ENCODE measurements at places on chromosomes 2 and 18.

- no peak for DNase-seq
Measured at GRCh38 chr18:75377258-75377657, 50.2 kb downstream of the SMIM21 start.

DNA sequence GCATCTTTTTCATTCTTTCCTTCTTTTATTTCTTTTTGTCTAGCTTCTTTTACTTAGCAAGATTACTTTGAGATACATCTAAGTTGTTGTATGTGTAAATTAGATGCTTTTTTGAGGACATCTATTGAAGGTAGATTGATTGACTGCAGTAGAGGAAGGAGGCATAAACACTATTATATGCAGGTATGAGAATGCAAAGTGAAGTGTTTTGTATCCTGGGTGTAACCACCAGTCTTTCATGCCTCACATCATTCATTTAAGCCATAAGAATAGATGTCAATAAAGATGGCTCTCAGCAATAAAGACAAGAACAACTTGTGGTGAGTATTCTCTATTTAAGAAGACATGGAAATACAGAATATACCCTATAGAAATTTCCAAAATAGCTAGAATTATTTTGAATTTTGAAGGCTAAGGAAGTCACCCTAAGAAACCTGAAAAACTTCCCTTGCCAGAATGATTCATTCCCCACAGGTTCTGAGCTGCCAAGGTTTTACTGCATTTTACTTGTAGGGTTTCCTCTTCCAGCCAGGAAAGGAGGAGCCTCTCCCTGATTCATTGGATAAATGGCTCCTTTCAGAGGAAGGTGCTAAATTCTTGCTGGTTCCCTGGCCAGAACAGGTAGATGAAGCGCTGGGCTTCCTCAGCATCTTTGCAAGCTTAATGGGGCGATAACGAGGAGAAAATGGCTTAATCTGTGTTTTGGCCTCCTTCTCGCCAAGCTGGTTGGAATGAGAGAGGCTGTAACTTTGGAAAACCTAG is 279.8 kb upstream of the SLC14A2 start:
- peak; percentile 14 for DNase-seq

DNA sequence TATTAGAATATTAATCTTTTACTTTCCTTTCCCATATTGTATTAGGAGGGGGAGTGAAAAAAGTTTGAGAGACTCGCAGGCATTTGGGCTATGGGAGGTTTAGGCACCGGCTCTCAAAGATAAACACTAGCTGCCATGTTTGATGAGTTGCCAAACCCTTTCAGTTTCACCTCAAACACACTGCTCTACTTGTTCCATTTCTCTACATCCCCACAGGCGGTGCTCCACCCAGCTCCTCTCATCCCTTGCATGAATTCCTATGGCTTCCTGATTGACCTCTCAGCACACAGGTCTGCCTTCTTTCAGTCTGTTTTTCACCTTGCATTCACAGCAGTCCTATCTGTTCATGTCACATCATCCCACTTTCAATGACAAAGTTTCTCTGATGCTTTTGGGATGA is 65.7 kb downstream of the MEP1B start:
- DNase-seq = no peak

DNA sequence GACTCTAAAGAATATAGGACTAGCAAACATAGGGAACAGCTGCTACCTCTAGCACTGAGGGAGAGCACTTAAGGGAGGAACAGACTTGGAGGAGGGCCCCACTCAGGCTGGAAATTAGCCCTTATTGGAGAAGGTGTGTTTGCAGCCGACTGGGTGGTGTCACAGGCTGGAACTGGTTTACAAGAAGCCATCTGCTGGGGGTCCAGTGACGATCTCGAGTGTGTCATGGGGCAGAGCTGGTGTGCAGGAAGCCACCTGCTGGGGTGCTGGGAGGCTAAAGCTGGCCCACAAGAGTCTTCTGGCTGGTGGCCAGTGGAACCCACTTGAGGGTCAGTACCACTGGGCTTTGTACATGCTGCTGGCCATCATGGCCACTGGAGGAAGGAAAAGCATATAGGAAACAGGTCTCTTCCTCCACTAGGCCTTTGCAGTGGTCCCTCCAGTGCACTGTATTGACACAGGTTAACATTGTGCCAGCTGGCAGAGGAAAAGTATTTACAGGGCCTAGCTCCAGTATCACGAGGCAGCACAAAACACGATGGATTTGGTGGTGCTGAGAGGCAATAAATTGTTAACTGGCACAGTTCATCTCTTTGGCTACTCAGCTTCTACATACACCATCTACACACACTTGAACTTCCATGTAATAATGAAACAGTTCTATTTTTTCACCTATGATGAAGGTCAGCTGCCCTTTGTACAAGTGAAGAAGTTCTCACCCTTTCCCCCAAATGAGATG is 43.6 kb downstream of the MAP3K20 start:
- no peak for DNase-seq

- DNase-seq = no peak
Measured at GRCh38 chr18:32724071-32724749, 48.6 kb downstream of the KLHL14 start.

GRCh38 chr2:240320204-240320993 is 115.1 kb upstream of the GPC1 start:
- DNase-seq = no peak

GRCh38 chr2:33207151-33207740 is 260.5 kb downstream of the LTBP1 start:
- DNase-seq = no peak

DNA sequence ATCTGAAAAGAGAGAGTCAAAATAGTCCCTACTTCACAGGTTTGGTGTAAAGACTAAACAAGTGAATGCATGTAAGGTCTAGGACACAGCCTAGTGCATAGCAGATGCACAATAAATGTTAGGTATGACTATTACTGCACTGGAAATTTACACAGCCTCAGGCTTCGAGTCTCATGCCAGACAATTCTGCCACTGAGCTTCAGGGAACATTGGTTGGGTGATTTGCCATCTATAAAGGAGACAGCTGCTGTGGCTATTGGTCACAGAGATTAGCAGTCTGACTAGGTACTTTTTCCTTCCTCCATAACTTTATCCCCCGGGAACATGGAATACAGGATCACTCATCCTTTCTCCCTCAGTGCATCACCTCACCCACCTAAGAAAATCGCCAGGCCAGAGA is 89.2 kb downstream of the FAM124B start:
- no peak for DNase-seq

DNA sequence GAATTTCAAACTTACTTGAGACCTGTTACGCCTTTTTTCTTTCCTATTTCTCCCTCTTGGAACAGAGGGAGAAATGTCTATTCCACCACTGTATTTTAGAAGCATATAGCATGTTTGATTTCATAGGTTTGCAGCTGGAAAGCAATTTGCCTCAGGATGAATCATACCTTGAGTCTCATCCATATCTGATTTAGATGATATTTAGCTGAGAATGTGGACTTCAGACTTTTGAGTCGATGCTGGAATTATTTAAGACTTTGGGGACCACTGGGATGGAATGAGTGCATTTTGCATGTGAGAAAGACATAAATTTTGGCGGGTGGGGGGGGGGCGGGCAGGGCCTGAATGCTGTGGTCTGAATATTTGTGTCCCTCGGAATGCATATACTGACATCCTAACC is 282.7 kb upstream of the STON1 start:
- DNase-seq = no peak

GRCh38 chr2:220226546-220226945 is 599.1 kb downstream of the SLC4A3 start:
- DNase-seq = no peak

GRCh38 chr2:167181134-167181533 is 292.9 kb downstream of the XIRP2 start:
- no peak for DNase-seq

- no peak for DNase-seq
Measured at GRCh38 chr2:131417886-131418285, 53.9 kb upstream of the RAB6D start.

DNA sequence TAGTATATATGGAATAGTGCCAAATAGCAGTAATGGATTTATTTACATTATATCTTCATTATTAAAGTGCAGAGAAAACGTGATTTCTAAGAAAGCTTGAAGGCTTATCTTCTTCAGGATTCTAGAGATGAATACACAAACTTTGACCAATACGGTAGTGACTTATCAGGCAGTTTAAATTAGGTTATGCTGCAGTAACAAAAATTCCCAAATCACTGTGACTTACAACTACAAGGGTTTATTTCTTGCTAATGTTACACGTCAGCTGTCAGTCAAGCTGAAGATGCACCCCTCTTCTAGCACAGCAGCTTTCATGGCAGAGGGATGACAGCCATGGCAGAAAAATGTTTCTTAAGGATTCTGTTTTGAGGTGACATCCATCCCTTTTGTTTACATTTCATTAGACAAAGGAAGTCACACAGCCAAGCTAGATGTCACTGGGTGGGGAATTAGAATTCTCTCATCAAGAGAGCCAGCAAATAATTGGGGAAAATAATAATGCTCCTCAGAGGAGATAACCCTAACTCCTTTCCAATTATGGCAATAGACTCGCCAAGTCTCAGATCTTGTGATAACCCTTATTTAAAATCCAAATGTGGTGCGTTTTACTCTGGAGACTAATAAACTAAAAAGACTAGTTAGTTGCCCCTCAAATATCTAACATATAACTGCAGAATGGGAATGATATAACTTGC is 268.3 kb upstream of the CYP26B1 start:
- DNase-seq = no peak

DNA sequence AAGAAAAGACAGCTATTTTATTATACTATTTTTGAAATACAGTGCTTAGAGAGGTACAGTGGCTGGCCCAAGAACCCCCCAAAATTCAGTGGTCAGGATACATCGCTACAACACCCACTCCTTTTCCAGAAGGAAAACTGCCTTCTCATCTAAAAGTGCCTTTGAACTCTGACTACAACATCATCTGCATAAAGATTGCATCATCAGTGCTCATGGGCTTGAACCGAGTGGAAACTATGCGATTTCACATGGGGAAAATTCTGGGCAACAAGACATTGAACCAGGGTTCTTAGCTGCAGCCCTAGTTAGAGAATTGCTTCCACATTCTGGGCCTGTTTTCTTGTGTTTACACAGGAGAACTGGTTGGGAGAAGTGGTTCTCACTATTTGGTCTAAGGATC is 294.6 kb upstream of the SLC14A2 start:
- no peak for DNase-seq

GRCh38 chr18:326846-327245 is 59.0 kb upstream of the THOC1 start:
- no peak for DNase-seq

DNA sequence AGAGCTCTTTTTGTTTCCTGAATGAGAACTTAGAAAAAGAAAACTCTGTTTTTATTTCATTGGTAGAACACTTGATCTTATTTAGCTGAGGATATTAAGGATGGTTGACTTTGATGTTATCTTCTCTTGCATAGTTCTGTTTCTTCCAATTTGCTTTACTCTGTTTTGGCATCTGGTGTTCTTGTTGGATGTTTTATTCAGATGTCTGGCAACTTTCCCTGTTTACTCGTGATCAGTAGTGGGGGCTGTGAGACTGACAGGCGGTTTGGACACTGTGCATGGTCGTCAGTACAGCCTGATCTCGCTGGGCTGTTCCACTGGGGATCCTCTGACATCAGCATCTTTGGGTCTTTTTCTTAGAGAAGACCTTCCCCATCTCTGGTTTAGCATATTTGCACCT is 100.1 kb downstream of the TSN start:
- no peak for DNase-seq

DNA sequence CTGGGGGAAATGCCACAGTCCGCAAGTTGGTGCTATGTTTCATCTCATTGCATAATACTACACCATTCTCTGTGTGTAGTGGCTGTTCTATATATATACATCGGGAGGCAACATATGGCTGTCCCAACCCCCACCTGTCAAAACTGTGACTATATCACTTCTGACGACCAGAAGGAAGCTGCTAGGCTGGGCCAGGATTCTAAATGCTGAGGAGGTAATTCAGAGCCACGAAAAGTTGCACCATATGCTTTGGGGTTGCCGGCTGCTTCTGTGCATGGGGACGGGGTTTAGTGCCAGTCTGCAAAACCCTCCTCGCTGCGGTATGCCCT is 117.3 kb downstream of the MSH2 start:
- no peak for DNase-seq

DNA sequence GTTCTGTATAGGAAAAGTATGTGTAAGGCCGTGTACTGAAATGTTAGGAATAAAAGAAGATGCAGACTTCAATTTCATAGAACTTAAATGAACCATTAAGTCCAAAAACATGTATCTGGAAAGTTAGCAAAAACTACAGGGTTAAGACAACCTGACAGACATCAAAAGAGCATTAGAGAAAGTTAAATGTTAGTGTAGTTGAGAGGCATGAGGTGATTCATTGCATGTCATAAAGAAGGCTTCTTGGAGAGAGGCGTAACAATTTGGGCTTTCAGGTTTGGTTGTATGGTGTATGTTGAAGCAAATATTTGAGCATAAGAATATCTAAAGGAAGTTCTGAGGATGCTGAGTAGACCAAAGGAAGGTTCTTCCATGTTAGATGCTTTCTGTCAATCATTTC is 6.3 kb downstream of the EPC2 start:
- DNase-seq = no peak

DNA sequence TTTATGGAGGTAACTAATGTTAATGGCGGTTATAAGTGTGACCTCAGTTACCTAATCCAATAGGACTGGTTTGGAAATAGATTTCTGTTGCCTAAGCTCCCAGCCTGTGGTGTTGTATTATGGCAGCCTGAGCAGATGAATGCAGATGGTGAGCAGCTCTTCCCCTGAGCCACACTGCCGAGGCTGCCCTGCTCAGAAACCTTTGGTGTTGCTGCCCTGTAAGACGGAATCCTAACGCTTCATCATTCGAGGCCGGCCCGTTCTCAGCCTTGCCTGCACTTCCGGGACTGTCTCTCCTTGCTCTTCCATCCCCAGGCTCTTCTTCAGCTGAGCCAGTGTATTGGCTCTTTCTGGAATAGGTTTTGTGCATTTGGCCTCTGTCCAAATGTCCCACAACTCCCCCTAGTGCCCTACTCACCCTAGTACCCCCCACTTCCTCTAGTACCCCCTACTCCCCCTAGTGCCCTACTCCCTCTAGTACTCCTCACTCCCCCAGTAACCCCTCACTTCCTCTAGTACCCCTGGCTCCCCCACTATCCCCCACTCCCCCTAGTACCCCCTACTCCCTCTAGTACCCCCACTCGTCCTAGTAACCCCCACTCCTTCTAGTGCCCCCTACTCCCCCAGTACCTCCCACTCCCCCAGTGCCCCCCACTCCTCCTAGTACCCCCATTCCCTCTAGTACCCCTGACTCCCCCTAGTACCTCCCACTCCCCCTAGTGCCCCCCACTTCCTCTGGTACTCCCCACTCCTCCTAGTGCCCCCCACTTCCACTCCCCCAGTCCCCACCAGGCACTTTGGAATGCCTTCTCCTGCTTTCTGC is 106.0 kb upstream of the TAF1B start:
- no peak for DNase-seq

GRCh38 chr18:77249569-77250500 is at the start of gene GALR1:
GALR1 (plus strand) TSS chr18:77249848; CDS start chr18:77250549, 701 bp downstream.
- DNase-seq = no peak
